ENCODE measurements at places on chromosomes 3 and 15.
A peak's percentile ranks its signal among the peaks of the same experiment; 100 is the strongest.

DNA sequence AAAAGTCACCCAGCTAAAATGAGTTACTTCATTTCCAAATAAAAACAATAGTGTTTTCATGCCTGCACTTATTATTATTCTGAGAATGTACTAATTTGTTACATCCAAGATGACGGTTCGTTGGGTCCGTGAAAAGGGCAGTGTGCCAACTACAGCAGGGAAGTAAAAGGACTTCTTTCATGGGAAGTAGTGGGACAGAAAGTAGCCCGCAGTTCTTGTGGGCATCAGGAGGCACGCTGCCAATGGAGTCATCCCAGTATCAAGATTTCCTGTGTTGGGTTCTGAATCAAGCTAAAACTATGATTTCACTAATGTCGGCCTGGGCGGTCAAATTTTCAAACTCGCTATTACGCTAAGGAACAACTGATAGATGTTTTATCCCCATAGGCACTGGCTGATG lies 254.5 kb upstream of the SOX2 start:
- peak; percentile 97 for DNase-seq

- no peak for DNase-seq
Measured at GRCh38 chr3:140896997-140897396, 44.6 kb upstream of the SLC25A36 start.

GRCh38 chr15:69311319-69311721 lies 12.6 kb downstream of the PAQR5 start:
- DNase-seq = no peak

DNA sequence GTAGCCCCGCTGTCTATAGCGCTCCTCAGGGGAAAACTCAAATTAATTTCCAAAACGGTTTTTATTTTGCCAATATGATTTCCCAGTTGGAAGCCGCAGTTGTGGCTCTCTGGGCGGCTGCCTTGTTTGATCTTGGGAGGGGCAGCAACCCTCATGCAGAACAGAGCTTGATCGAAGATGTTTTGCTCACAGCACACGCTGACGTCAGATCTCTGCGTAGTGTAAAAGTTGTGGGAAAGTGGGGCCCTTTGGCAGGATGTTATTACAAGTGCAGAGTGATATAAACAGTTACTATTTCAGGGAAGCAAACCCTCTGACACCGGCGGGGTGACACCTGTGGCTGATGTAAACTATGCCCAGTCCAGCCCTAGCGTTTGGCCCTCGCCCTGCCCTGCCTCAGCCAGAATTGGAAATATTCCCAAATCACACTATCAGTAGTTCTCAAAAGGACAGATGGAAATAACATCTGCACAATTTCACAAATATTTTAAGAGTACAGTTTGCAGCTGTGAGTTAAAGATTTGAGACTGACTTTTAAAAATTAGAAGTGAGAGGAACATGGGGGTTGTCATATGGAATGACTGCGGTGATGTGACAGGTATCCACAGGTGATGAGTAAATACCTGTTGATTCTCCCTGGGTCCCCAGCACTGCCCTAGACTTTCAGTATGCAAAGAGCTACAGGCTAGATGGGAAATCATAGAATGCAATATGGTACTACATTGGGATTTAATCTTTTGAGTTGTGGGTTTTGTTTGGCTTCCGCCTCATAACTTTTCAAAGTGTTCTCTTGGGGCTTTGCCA lies 1.7 kb downstream of the SYNM start:
- DNase-seq = no peak

DNA sequence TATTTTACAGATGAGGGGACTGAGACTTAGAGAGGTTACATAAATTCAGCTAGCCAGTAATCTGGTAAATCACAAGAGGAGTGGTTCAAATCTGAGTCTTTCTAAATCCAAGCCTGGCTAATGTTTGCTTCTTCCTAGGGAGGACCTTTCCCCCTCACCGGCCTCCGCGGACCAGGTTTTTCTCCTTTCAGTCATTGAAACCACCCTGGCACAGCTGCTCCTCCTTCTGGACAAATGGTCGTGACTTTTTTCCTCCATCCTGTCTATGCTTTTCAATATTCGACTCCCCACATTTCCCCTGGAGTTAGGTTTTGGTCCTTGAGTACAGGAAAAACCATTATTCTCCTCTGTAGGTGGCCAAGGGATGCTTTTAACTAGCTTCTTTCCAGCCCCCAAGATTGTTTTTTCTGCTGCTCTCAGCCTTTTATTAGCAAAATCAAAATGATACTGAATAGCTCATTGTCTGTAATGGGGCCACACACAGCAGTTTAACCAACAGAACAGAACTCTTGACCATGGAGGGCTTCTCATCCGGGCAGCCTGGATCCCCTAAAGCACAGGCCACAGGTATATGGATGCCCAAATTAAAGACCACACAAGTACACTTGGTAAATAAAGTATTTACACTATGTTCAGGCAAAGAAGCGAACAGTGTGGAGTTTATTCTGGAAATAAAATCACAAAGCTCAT lies 85.9 kb upstream of the KLHL25 start:
- no peak for DNase-seq

DNA sequence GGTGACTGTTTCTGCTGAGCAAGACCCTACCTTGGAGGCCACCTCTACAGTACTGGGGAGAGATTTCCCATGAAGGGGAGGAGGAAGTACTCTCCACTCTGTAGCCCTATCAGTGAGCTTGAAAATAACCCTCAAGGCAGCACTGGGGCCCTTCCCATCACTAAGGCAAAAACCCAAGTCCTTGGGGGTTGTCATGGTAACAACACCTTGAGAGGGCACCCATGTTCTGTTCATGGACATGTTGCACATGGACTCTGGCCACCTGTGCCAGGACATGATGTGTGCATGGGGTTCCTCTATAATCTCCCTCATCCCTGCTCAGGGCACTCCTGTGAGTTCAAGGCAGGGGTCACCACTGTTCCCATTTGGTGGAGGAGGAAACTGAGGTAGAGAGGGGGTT lies 10.9 kb upstream of the CDC25A start:
- DNase-seq = no peak

- DNase-seq = no peak
Measured at GRCh38 chr3:195467641-195468390, 25.0 kb upstream of the ACAP2 start.

- no peak for DNase-seq
Measured at GRCh38 chr15:25797936-25798901, 64.9 kb downstream of the ATP10A start.

GRCh38 chr15:95498961-95499360 lies 831.5 kb upstream of the NR2F2 start:
- no peak for DNase-seq

GRCh38 chr3:31922962-31923361 lies 58.1 kb downstream of the OSBPL10 start:
- DNase-seq = no peak

DNA sequence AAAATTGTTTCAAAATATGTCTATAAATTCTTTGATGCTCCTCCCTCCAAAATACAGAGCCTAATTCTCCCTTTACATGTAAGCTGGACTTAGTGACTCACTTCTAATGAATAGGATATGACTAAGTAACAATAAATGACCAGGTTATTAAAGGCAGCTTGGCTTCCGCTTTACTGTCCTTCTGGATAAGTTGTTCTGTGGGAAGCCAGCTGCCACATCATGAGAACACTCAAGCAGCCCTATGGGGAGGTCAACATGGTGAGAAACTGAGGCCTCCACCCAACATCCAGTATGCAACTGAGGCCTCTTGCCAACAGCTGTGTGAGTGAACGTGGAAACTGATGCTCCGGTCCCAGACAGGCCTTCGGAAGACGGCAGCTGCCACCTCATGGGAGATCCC lies 247.3 kb upstream of the CHRM5 start:
- no peak for DNase-seq

- DNase-seq = peak; percentile 63
Measured at GRCh38 chr3:56878074-56878473, 76.3 kb upstream of the ARHGEF3 start.

GRCh38 chr3:132661101-132661500 lies 972 bp downstream of the UBA5 start:
- DNase-seq = no peak

- no peak for DNase-seq
Measured at GRCh38 chr3:85170646-85171045, 211.9 kb downstream of the CADM2 start.

GRCh38 chr3:194787072-194787471 lies 101.4 kb downstream of the FAM43A start:
- no peak for DNase-seq

- no peak for DNase-seq
Measured at GRCh38 chr3:172591125-172591605, 67.9 kb upstream of the TNFSF10 start.

GRCh38 chr15:97748576-97748975 lies 211.9 kb upstream of the ARRDC4 start:
- no peak for DNase-seq

DNA sequence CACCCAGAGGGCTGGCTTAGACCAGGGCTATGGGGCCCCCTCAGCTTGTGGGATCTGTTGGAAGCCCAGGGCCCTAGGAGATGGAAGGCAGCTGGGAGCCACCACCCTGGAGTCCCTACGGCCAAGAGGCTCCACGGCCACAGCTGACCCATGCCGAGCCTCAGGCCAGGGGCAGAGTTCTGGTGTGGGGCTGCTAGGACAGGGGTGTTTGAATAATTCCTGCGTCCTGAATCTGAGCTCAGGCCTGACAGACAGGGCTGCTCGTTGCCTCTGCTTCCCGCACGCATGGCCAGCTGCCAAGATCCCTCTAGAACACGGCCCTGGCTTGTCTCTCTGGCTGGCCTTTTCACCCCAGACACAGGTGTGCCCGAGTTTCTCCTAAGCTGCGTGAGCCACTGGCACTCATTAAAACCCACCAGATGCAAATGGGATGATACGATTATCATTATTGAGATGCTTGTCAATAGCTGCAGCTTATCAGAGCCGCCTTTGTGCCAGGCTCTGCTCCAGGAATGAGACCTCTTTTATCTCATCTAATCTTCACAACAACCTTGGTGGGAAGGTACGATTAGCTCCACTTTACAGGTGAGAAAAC lies 70.2 kb downstream of the EFCAB12 start:
- no peak for DNase-seq

DNA sequence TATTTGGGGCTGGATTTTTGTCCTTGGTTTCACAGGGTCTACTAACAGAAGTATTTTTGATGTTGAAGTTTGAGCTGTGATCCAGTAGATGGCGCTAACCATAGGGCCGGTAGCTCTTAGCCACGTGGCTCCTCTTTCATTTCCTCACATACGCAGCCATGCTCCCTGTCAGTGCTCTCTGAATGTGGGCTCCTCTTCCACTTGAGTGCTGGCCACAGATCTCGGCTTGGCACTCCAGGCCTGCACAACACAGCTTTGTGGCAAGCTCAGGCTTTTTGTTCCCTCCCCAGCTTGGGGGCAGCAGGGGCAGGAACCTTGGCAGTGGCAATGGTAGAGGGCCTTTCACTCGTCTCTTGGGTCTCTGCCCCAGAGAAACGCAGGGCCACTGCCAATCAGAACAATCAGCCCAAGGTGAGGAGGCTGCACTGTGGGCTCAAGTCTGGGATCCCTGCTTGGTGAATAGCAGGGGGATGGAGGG lies 18.6 kb upstream of the DNAAF4 start:
- DNase-seq = peak; percentile 21

Measured in head of caudate nucleus (tissue), 42 donors.